Left ventricle myocardium inferior (tissue), 1 donor: ENCODE measurements at places on chromosomes 6 and 20.

DNA sequence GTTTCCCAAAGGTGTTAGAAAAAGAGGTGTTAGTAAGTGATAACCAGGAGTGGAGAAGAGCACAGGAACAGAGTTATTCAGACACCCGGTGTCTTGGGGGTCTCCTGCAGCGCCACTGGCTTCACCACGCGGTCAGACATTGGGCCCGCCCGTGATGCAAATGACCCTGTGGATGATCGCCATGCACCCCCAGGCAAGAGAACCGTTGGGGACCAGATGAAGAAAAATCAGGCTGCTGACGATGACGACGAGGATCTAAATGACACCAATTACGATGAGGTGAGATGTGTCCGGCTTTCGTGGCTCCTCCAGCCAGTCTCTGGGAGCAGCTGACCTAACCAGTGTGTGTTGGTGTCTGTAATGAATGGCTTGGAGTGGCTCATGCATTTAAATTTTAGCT lies 2.0 kb downstream of the PRPF6 start:
- DNase-seq: no peak

DNA sequence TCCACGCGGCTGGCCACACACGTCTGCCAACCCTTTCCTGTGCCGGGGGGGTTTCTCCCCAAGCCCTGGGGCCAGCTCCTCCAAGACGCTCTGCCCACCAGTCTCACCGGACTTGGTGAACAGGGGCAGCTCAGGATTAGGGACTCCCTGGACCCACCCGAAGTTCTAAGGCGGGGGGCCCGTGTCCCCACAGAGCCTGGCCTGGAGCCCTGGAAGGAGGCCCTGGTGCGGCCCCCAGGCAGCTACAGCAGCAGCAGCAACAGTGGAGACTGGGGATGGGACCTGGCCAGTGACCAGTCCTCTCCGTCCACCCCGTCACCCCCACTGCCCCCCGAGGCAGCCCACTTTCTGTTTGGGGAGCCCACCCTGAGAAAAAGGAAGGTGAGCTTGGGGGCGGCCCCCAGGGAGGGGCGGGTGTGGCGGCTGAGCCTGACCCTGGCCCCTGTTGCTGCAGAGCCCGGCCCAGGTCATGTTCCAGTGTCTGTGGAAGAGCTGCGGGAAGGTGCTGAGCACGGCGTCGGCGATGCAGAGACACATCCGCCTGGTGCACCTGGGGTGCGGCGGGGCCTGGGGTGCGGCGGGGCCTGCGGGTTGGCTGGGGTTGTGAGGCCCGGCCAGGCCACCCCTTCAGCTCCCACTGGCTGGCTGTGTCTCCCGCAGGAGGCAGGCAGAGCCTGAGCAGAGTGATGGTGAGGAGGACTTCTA lies 2.3 kb downstream of the SLC2A4RG start:
- DNase-seq: no peak

- no peak for DNase-seq
Observed at GRCh38 chr20:41983159-41983558, 365.0 kb upstream of the CHD6 start.

GRCh38 chr20:33927724-33928123 lies 66.0 kb upstream of the RALY start:
- DNase-seq: no peak

DNA sequence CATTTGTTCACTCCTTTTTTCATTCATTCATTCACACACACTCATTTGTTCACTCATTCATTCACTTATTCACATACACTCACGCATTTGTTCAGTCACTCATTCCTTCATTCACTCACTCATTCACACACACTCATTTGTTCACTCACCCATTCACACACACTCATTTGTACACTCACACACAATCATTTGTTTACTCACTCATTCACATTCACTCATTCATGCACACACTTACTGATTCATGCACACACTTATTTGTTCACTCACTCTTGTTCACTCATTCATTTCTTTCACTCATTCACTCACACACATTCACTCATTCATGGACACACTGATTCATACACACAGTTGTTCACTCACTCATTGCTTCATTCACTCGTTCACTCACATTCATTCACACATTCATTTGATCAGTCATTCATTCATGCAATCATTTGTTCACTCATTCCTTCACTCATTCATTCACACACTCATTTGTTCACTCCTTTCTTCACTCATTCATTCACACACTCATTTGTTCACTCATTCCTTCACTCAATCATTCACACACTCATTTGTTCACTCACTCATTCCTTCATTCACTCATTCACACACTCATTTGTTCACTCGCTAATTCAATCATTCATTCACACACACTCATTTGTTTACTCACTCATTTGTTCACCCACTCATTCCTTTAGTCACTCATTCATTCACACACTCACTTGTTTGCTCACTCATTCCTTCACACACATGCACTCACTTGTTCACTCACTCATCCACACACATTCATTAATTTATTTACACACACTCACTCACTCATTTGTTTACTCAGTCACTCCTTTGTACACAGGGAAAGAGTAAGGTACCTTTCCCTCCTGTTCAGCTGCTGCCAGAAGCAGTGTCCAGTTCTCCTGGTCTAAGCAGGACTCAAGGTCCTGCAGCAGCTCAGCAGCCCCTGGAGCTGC lies 50.7 kb upstream of the BHLHE23 start:
- no peak for DNase-seq

- no peak for DNase-seq
Observed at GRCh38 chr6:5141046-5141445, 55.9 kb downstream of the PPP1R3G start.

- no peak for DNase-seq
Observed at GRCh38 chr6:170018936-170019817, 267.8 kb downstream of the ERMARD start.
